CD4-positive, alpha-beta memory T cell (primary cell): ENCODE measurements at places on chromosomes 3 and 15. TPM values are rescaled to one million over a fixed set of nuclear protein-coding genes. Genes with fewer than 3 reads are reported as not detected.
A peak's percentile ranks its signal among the peaks of the same experiment; 100 is the strongest.

GRCh38 chr3:50358911-50359759 lies at the start of gene TMEM115:
TMEM115 (minus strand) TSS chr3:50359521; CDS start chr3:50359063, 458 bp downstream.
- DNase-seq = peak; percentile 99

DNA sequence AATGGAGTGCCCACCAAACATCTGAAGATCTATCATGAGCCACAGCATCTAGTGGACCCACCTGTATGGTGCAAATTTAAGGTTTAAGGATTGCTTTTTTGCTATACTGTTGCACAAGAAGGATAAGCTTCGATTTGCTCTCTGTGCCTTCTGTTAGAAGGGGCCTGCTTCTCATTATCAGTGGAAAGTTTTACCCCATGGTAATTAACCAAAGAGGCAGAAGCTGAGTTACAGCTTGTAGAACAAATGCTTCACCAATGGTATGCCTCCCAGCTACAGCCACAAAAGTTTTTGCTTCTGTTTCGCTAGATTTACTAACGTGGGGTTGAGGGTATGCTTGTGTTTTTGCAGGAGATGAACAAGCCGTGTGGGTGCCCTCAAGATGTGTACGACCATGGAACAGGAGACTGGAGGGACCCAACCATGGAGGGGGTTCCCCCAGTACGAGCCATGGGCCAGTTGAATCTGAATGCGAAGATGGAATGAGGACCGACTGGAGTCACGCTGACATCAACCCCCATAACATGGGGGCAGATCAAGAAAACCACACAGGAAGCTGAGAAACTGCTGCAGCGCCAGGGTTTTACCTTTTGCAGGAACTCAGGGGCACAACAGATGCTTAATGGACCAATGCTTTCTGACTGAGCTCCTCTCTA lies 43.5 kb downstream of the ACAD9 start:
- DNase-seq = peak; percentile 57

DNA sequence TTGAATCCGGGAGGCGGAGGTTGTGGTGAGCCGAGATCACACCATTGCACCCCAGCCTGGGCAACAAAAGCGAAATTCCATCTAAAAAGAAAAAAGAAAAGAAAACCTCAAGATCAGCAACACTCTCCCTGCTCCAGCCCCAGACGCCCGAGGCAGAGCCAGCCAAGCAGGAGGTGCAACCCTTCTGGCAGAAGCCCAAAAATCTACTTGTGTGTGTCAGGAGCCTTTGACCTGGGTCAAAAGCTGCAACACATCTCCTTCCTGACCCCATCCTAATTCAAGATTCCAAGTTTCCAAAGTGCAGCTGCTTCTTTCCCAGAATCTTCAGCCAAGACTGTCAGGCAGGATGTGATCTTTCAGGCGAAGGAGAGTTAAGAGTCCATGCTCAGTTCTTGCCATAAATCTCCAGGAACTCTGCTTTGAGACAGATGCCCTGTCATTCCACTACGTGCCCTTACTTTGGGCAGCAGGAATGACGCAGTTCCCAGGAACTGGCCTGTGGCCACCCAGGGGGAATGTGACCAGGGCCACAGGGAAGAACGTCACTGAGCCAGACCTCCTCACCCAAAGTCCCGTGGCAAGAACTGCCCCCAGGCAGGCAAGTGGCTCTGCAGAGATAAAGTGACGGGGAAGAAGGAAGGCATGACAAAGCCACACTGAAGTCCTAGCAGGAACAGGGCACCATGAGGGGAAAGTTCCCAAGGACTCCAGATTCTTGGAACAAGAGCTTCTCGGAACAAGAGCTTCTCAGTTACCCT lies 39.4 kb downstream of the SH3BP5 start:
- DNase-seq = no peak

GRCh38 chr3:62173939-62174515 lies 199.3 kb downstream of the FEZF2 start:
- DNase-seq = no peak

- peak; percentile 68 for DNase-seq
Observed at GRCh38 chr3:71069797-71070196, 513.7 kb downstream of the FOXP1 start.

- DNase-seq = no peak
Observed at GRCh38 chr3:151839313-151839631, 25.4 kb downstream of the AADAC start.

GRCh38 chr3:56611364-56611763 lies 54.4 kb downstream of the CCDC66 start:
- no peak for DNase-seq

DNA sequence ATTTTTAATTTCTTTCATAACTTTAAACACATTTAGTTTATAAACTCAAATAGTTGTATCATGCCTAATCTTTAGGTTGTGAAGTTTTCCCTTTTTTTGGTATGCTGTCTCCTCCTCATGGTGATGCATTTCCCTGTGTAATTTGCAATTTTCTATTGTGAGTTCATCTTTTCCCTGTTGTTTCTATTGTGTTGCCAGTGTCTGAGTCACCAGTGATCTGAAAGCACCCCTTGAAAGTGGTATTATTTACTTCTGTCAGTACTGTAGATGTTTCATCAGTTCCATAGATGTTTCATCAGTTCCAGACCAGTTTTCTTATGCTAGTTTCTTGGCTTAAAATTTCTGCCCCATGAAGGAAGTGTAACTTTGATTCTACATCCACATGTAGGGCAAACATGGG lies 80.6 kb downstream of the OXSM start:
- no peak for DNase-seq

- no peak for DNase-seq
Observed at GRCh38 chr15:65927545-65927944, 58.3 kb downstream of the RAB11A start.

GRCh38 chr15:67305506-67305905 lies 50.9 kb downstream of the IQCH start:
- DNase-seq = no peak

DNA sequence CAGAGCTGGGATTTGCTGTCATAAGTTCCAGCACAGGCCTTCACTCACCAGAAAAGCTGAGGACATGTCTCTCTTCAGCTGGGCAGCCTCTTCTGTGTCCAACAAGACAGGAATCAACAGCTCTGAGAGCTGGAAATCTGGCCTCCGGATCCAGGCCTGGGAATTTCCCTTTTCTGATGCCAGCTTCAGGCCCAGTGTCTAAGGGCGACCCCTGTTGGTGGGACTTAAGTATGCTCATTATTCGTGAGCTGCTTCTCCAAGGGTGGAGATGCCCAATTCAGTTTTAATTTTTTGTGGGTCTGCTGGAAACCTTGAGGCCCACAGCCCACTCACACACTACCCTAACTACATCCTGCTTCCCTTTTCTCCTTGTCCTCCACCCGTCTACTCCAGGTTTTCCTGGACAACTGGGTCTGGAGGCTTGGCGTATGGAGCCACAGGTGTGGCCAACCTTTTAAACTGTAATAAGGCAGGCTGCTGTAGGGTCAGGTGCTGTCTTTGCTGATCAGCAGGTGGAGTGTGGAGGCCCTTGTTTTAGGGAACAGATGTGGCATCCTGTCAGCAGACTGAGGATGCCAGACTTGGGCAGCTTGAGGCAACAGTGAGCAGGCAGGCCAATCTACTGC lies 2.6 kb upstream of the CEMIP start:
- DNase-seq = peak; percentile 44

DNA sequence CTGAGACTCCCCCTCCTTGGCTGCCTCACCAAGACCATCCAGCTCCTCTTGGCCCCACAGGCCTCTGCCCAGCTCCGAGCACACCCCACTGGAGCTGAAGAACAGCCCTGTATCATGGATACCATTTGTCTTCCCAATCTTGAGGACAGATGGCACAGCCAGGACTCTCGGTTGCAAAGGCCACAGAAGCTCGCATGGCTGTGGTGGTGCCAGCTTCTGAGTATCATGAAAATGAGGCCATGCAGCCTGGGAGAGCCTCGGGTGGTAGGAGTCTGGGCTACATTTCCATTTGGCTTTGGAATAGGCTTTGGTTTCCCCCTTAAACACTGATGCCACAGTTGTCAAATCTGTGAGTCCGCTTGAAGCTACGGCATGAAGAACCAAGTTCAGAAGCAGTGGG lies 106.6 kb downstream of the SEMA5B start:
- no peak for DNase-seq

DNA sequence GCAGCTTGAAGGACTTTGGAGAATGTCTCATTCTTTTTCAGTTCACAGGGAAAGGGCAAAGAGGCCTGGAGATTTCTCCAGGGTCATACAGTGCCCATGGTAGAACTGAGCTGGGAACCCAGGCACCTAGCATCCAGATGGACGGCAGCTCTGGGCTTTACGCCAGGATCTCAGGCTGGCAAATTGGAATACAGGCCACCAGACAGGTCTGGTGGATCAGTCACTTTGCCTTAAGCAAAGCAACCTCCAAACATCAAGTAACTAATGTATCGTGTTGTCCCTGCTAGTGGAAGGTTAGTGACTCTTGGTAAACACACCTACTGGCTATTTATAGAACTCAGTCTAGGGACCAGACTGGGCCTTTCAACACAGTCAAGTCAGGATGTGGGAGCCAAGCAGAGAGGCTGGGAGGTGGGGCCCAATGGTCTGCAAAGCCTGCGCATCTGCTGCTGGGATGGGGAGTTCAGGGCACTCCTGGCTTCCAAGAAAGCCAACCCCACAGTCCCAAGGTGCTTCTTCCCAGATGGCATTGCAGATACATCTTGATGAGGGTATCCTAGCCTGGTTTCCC lies 30.2 kb downstream of the RPLP1 start:
- DNase-seq = no peak

GRCh38 chr3:113124256-113124830 lies 87.0 kb upstream of the BOC start:
- DNase-seq = no peak

GRCh38 chr15:64229129-64229724 lies 66.4 kb upstream of the PPIB start:
- no peak for DNase-seq

GRCh38 chr3:194447657-194448056 lies 39.1 kb downstream of the ATP13A3 start:
- DNase-seq = no peak

GRCh38 chr3:123072564-123072963 lies 5.7 kb downstream of the PDIA5 start:
- DNase-seq = no peak

DNA sequence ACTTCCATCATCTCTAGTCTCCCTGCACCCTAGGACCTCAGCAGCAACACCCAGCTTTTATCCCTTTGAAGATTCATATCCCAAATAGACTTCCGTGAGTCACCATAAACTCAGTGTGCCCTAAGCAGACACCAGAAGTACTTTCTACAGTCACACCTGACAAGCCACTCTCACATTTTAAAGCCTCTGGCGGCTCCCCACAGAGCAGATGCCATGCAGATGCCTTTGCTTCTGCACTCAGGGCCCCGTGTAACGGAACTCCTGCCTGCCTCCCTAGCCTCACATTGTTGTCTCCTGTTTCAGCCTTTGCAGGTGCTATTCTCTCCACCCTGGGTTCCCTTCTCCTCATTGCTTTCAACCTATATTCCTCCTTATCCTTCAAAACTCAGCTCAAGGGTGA lies 155.5 kb upstream of the SLC24A5 start:
- DNase-seq = no peak

DNA sequence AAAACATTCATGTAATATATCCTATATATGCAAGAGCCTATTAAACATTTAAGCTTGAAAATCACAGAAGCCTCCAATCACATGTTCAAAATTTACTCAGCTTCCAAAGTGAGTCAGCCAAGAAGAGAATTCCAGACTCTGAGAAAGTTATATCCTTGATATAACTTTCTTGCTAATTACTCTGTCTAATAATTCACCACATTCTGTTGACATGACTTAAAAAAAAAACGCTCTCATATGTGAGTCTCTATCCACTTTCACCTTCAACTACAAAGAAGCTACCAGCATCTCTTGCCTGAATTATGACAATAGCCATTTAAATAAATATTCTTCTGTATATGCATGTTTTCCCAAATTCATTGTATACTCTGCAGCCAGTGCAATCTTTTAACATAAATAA lies 1116.3 kb upstream of the CADM2 start:
- DNase-seq = no peak

DNA sequence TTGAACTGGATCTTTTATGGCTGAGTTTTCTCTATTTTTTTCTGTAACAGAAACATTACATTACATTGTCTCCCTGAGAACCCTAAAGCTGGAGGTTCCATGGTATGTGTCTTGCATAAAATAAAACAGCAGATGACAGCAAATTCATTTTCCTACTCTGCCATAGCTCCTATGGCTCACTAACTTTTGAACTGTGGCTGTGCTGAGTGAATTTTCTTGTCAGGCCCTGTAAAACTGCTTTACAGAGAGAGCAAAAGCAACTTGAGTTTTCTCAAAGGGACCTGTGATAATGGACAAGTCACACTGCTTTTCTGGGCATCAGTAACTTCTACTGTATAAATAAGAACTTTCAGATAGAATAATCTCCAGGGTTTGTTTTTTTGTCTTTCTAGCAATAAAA lies 129.9 kb upstream of the TSC22D2 start:
- DNase-seq = no peak

DNA sequence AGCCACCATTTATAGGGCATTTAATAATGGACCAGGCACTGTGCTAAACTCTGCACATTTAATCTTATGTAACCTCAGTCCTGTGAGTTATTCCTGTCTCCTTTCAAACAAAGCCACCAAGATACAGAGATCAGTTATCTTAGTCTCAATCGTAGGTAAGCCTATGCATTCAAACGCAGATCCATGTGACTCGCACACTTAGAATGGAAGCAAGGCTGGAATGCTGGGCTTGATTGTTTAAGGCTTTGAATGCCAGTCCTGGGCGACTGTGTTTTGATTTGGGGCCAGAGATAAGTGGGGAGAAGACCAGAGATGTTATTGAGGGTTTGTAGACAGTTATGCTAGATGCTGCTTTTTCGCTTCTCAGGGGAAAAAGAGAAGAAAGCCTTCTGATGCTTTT lies 22.2 kb downstream of the MED12L start:
- DNase-seq = no peak

SLC38A3 gene
- not detected for total RNA-seq

IQCF5 gene
- total RNA-seq = not detected

CCR8 gene
- 5.3 TPM for total RNA-seq
